ENCODE measurements at places on chromosomes 5 and 9.

GRCh38 chr9:126613651-126614050, at the start of gene LMX1B:
Gene LMX1B, plus strand, starts transcription at chr9:126613928. Its CDS starts 522 bp downstream, at chr9:126614450.
- no peak for DNase-seq

- DNase-seq: no peak
Measured at GRCh38 chr9:121947775-121948174, 145.3 kb downstream of the TTLL11 start.

GRCh38 chr9:121503444-121503843, 3.8 kb upstream of the GGTA1 start:
- DNase-seq: no peak

- DNase-seq: no peak
Measured at GRCh38 chr5:10860645-10861422, 99.8 kb upstream of the DAP start.

DNA sequence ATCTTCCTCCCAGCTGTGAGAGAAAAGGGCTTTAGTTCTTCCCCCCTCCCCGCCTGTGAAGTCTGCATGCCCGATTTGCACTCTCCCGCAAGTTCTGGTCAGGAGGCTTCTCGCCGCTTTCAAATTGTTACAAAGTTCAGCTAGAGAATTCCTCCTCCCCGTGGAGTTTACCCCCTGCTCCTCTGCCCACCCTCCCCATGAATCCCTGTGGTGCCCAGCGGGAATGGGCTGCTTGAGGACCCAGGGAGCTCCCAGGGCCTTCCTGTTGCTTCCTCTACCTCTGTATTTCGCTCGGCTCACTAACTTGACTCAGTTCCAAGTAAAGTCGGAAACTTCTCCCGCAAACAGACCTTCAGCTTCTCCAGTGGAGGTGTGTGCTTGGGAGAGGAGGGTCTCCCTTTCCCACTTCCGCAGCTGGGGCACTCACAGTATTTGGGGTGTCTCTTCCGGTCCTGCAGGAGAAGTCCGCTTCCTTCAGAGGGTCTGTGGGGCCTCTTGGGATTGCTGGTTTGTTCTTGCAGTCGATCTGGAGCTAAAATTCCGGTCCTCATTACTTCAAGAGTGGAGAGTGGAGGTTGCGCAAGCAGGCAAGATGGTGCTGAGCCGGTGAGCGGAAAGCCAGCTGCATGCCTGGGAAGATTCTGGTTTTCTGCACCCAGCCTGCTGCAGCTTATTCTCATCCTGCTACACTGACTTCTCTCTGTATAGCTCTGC, 97.8 kb downstream of the ADAMTS12 start:
- no peak for DNase-seq

DNA sequence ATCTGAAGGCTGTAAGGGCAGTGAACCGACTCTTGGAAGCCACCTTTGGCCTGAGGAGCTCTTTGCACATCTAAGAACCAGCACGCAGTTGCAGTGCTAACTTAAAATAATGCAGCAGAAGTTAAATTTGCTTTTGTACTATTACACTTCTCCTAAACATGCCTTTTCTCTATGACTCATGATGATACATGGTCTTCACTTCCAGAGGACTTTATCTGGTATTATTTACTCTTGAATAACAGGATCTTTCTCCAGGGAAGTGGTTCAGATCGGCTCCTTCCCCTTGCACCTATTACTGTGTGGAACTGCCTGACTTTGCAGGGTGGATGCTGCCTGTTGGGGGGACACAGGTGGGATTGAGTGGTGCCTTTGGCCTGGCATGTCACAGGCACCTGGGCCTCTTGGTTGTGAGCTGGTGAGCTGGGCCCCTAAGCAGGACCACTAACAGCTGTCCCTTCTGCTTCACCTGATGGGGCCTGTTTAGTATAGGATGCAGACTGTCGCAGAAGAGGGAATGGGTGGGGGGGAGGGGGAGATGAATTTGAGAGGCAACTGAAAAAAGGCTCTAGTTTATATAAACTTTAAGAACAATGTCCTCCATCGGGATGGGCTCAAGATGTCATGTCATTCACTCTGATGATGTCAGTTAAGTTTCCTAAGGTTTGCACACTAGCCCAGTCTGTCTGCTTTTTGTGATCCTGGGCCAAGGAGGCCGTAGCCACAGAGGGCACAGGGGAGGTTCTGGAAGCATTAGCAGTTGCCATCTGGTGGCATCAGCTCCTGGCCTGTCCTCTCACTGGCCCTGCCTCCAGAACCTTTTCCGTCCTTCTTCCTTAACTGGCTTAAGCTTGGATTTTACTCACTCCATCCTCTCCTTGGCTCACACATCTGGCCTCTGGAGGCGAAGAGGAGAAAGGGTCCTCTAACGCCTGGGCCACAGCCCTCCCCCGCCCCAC, 33.9 kb upstream of the GABBR2 start:
- no peak for DNase-seq

- DNase-seq: no peak
Measured at GRCh38 chr9:85067792-85068191, 398.3 kb downstream of the NTRK2 start.

DNA sequence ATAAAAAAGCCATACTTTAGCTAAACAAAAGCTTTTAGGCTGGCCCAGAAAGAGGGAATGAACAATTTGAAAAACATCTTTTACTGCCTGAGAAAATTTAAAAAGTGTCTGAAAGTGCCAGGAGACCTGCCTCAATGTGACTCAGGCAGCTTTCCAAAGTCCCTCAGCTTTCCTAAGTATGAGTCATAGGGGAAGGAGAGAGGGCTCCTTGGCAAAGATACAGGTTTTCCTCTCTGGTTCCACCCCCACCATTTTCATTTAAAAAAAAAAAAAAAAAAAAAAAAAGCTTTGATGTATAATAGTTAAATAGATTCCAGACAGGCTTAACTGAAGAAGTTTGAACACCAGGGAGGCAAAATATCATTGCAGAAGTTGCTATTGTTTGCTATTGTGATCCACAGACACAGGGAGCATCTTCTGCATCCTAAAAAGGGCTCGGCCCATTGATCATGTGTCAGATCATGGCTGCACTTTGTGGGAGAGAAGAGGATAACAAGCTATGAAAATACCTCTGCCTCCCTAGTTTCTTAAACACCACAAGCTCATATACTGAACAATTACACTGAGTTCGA, 71.5 kb downstream of the MRPS27 start:
- DNase-seq: no peak

DNA sequence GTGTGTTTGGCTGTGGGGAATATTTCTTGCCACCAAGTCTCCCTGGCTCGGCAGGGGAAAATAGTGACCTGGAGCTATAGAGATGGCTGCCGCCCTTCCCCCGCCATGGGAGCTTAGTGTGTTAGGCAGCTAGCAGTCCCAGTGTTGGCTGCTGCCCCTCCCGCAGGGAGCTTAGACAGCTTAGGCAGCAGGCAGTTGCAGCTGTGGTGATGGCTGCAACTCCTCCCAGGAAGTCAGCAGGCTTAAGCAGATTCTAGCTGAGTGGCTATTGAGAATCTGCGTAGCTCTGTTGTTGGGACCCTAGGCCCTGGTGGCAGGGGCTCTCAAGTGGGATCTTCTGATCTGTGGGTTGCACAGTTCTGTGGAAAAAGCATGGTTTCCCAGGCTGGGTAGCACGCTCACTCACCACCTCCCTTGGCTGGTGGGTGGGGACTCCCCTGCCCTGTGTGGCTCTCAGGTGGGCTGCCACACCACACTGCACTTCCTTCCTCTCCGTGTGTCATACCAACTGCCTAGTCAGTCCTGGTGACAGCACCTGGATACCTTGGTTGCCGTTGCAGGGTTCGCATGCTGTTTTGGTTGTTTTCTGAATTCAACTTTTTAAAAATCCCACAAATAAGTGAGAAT, 9.3 kb downstream of the OR1N2 start:
- DNase-seq: no peak

DNA sequence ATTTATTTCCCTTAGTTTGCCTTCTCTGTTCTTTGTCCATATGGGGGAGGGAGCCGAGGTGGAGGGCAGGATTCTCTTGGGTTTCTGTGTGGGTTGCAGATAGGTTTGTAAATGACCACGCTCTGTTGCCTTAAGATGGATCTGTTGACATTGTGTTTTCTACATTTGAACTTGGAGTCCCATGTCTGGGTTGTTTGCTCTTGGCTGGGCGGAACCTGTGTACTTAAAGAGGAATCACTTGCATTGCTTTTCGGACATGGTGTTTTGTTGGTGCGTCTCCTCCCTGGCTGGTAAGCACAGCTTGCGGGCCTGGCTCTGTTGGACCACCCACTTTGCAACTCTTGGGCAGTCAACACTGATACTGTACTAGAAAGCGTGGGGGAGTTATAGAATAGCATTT, 45.9 kb downstream of the EHMT1 start:
- no peak for DNase-seq

GRCh38 chr5:41296066-41296465, 82.7 kb upstream of the C6 start:
- DNase-seq: no peak

GRCh38 chr9:136341042-136341655, 13.8 kb downstream of the GPSM1 start:
- DNase-seq: no peak

DNA sequence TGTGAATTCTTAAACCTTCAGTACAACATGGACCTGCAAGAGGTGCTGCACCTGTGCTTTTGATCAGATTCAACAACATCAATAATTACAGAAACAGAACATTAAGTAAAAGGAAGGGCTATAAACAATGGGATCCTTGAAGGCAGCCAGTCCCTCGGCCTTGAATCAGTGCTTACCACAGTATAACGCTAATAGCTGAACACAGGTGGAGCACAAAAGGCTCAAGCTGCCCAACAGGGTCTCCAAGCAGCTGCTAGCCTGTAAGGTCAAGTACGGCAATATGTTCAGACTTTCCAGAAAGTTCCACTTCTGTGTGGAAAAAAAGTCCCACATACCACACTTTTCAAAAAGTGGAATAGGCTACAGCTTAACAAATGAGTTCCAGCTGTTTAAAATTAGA, 61.9 kb upstream of the ITGA1 start:
- no peak for DNase-seq

GRCh38 chr9:16715404-16715803, 155.1 kb downstream of the BNC2 start:
- DNase-seq: no peak

- no peak for DNase-seq
Measured at GRCh38 chr5:8062521-8062920, 193.6 kb downstream of the MTRR start.

DNA sequence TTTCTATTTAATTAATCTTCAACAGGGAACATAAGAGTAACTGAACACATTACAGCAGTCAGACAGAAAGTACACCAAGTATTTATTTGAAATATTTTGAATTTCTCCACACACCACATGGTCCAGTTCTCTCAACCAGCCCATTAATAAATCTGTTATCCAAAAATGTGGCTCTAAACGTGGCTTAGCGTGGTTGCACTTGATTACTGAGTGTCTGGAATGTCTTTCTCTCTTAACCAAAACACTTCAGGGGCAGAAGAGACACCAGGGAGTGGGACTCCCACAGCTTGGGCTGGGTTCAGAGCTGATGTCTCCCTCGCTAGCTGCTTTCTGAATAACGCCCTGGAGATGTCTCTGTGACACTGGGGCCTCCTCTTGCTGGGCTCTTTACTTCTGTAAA, 52.6 kb upstream of the FANCC start:
- DNase-seq: no peak

DNA sequence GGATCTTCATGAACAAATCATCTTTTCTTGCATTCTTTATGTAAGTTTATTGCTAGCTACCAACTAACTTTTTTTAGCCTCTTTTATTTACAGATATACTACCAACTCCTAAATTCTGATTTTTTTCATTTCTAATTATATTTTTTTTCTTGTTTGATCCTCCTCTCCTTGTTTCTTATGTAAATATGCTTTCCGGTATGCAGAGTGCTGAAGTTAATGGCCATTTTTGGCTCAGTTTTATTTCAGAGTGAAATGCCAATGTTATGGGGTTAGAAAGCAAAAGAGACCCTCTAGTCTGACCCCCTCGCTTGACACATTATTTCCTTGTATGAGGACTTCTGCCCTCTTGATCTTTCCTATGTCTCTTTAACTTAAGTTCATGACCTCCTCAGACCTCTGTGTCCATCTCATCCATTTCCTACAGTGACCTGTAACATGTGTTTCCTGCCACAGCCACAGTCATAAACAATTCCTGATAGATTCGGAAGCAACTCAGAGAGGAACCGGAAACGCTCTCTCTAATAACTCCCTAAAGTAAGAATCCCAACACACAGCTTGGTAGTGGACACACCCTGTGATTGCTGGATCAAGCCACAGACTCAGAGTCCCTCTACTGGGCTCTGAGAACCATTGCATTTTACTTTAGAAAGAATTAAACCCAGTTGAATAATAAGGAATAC, 42.9 kb upstream of the AFAP1L1 start:
- peak; percentile 57 for DNase-seq

GRCh38 chr9:127866535-127866934, 10.9 kb downstream of the AK1 start:
- DNase-seq: no peak

- DNase-seq: no peak
Measured at GRCh38 chr5:118029807-118030206, 958.5 kb downstream of the DTWD2 start.

- DNase-seq: peak; percentile 93
Measured at GRCh38 chr5:139273572-139274289, 19.8 kb upstream of the MATR3 start.

GRCh38 chr9:84597131-84597530, 72.4 kb upstream of the NTRK2 start:
- DNase-seq: peak; percentile 51

DNA sequence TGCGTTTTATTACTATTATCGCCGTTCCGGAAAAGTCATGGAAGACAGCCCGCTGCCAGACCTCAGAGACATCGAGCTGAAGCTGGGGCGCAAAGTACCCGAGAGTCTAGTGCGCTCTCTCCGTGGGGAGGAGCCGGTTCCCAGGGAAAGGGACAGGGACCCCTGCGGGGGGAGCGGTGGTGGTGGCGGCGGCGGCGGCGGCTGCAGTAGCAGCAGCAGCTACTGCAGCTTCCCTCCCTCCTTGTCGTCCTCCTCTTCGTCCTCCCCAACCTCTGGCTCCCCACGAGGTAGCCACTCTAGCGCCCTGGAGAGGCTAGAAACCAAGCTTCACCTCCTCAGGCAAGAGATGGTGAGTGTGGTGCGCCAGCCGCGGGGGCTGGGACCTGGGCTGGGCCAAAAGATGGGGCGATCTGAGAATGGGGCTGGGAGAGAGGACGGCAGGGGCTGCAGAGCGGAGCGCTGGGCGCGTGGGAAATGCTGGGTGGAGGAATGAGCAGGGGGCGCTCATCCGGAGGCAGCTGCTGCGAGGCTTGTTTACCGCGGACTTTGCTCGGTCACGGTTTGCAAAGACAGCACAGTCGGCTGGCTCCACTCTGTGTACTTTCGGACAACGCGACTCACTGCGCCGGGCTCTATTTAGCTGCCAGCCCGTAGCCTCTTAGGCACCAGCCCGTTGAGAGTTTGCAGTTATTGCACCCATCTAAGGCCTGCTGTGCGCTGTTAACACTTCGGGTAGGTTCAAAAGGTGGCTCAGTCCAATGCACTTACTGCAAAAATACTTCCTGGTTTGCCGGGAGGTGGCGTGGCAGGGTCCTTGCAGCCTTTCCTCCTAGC, 1.1 kb downstream of the LURAP1L start:
- peak; percentile 50 for DNase-seq

GRCh38 chr5:163379298-163380155, 57.9 kb upstream of the CCNG1 start:
- peak; percentile 74 for DNase-seq
